A549 treated with DMSO at 1 μM for 4 hours (cell line): ENCODE measurements at places on chromosomes 7 and 10. TPM values are rescaled to one million over a fixed set of nuclear protein-coding genes. Genes with fewer than 3 reads are reported as not detected.

TSPAN12 gene
- 0.49 to 0.82 TPM (median 0.67 TPM) in 5 replicates for total RNA-seq

PPP1R17 gene
- not detected in 5 replicates for total RNA-seq

CXCL12 gene
- 0.08 to 0.21 TPM (median 0.18 TPM) in 4 of 5 replicates, not detected in the other for total RNA-seq

NAT16 gene
- total RNA-seq: 0.09 to 0.28 TPM (median 0.17 TPM) in 5 replicates

FOXP2 gene
- total RNA-seq: not detected in 5 replicates

MYL10 gene
- total RNA-seq: 0.24 TPM in 1 of 5 replicates, not detected in the others

ZNF239 gene
- 2.3 to 3.1 TPM (median 2.5 TPM) in 5 replicates for total RNA-seq

IFIT3 gene
- total RNA-seq: 4.9 to 8.4 TPM (median 6.5 TPM) in 5 replicates

SDK1 gene
- 0.36 to 0.52 TPM (median 0.46 TPM) in 5 replicates for total RNA-seq

LDB3 gene
- 0.02 to 0.08 TPM (median 0.06 TPM) in 5 replicates for total RNA-seq

GBX1 gene
- total RNA-seq: 0.18 TPM in 1 of 5 replicates, not detected in the others

PRKAR2B gene
- total RNA-seq: 2.8 to 4.5 TPM (median 3.5 TPM) in 5 replicates

CLCN1 gene
- 0.03 to 0.07 TPM (median 0.06 TPM) in 3 of 5 replicates, not detected in the others for total RNA-seq

TEX47 gene
- total RNA-seq: not detected in 5 replicates

SPDYE2 gene
- total RNA-seq: 0.05 TPM in 1 of 5 replicates, not detected in the others

SPDYE5 gene
- not detected in 5 replicates for total RNA-seq

MPP7 gene
- total RNA-seq: 0.08 to 0.24 TPM (median 0.15 TPM) in 5 replicates

RBM20 gene
- total RNA-seq: 1.1 to 1.8 TPM (median 1.5 TPM) in 5 replicates

HOGA1 gene
- 0.57 to 1.2 TPM (median 0.96 TPM) in 5 replicates for total RNA-seq

SCIN gene
- 0.36 to 0.70 TPM (median 0.45 TPM) in 5 replicates for total RNA-seq

HOXA9 gene
- 0.44 to 0.78 TPM (median 0.74 TPM) in 5 replicates for total RNA-seq

MYPN gene
- total RNA-seq: 2.5 to 4.2 TPM (median 2.8 TPM) in 5 replicates

HABP2 gene
- total RNA-seq: 0.03 to 0.13 TPM (median 0.08 TPM) in 4 of 5 replicates, not detected in the other

CCDC126 gene
- 2.7 to 4.8 TPM (median 3.9 TPM) in 5 replicates for total RNA-seq

TDRD1 gene
- not detected in 5 replicates for total RNA-seq

LRRN3 gene
- total RNA-seq: 0.02 to 0.09 TPM (median 0.04 TPM) in 3 of 5 replicates, not detected in the others

NME8 gene
- not detected in 5 replicates for total RNA-seq

RAMP3 gene
- total RNA-seq: not detected in 5 replicates

UPK3B gene
- total RNA-seq: 10.4 to 20.2 TPM (median 18.3 TPM) in 5 replicates

FAM221A gene
- total RNA-seq: 0.15 to 1.6 TPM (median 0.52 TPM) in 5 replicates

HECW1 gene
- total RNA-seq: 11.4 to 14.2 TPM (median 12.2 TPM) in 5 replicates

KIN gene
- total RNA-seq: 10.3 to 16.2 TPM (median 13.8 TPM) in 5 replicates

ACSM6 gene
- total RNA-seq: not detected in 5 replicates

PTN gene
- not detected in 5 replicates for total RNA-seq

ZNF107 gene
- total RNA-seq: 2.3 to 4.0 TPM (median 3.0 TPM) in 5 replicates

FZD8 gene
- total RNA-seq: 6.6 to 8.9 TPM (median 7.8 TPM) in 5 replicates

WNT2 gene
- total RNA-seq: 0.03 to 0.04 TPM in 2 of 5 replicates, not detected in the others

OPALIN gene
- not detected in 5 replicates for total RNA-seq

TYSND1 gene
- total RNA-seq: 13.1 to 19.4 TPM (median 18.4 TPM) in 5 replicates

TRIM74 gene
- 0.27 to 0.52 TPM (median 0.43 TPM) in 4 of 5 replicates, not detected in the other for total RNA-seq

STEAP1B gene
- total RNA-seq: 0.15 to 0.49 TPM (median 0.30 TPM) in 4 of 5 replicates, not detected in the other

DENND2A gene
- 0.24 to 0.42 TPM (median 0.35 TPM) in 5 replicates for total RNA-seq

TBXAS1 gene
- total RNA-seq: 10.2 to 11.8 TPM (median 11.0 TPM) in 5 replicates

PDE1C gene
- 4.0 to 7.1 TPM (median 6.1 TPM) in 5 replicates for total RNA-seq

FEZF1 gene
- total RNA-seq: not detected in 5 replicates

TNPO3 gene
- total RNA-seq: 43.0 to 48.7 TPM (median 45.8 TPM) in 5 replicates

FFAR4 gene
- 0.17 to 0.31 TPM (median 0.21 TPM) in 5 replicates for total RNA-seq

FBH1 gene
- total RNA-seq: 29.6 to 43.5 TPM (median 40.6 TPM) in 5 replicates
